ENCODE measurements at places on chromosomes 12 and 14. TPM values are rescaled to one million over a fixed set of nuclear protein-coding genes. Genes with fewer than 3 reads are reported as not detected.
A peak's percentile ranks its signal among the peaks of the same experiment; 100 is the strongest.

TECPR2 gene
- 45.5 TPM for total RNA-seq

- DNase-seq = no peak
These were observed 108.8 kb downstream of the SLC25A21 start for GRCh38 chr14:37063467-37064240.

RNASE2 gene
- 9.7 TPM for total RNA-seq

GRCh38 chr14:60723116-60723906 lies 840 bp downstream of the SIX4 start:
- DNase-seq = peak; percentile 86

GRCh38 chr12:12331896-12332295 lies 18.1 kb downstream of the MANSC1 start:
- no peak for DNase-seq

DNA sequence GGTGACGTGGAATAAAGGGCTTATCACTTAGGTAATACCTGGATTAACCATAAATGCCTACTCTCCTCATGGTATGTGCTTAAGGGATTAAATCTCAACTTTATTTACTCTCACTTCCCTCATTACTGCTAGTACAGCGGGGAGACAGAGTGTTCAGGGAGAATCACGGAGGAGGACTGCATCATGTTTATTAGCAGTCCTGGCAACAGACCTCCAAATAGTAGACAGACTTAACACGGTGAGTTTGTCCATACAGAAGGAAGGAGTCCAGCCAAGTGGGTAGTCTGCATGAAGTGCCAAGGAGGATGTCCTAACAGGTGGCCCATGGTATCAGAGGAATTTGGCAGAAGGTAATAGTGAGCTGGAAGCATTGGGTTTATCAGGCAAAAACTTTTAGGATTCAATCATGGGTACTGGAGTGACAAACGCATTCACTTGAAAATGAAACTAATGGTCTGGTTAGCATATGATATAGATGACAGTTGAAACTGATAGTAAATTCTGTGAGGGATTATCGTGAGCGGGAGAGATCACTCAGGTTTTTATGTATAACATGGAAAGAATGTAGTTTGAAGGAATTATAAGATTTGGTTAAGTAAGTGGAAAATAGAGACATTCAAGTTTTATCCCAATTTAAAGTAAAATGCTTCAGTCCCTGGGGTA lies 471.8 kb downstream of the TMEM117 start:
- DNase-seq = no peak

PRB2 gene
- not detected for total RNA-seq

SLC8B1 gene
- total RNA-seq = 21.6 TPM
